GM23338 (cell line): ENCODE measurements at places on chromosomes 16 and 17.

GRCh38 chr17:56891751-56892150 lies 22.1 kb downstream of the TRIM25 start:
- peak; percentile 76 for DNase-seq

DNA sequence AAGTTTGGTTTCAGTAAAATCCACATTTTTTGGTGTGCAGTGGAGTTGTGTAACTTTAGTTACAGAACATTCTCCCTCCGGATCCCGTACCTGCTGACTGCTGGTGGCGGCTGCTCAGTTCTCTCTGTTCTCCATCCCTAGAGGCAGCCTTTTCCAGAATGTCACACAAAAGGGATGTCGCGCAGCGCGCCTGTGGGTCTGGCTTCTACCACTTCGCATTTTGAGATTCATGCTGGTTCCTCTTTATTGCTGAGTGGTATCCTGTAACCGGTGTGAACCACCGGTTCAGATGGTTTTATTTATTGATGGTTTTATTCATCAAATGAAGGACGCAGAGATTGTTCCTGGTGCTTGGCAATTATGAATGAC lies 981 bp upstream of the CEP131 start:
- DNase-seq = peak; percentile 60

- peak; percentile 90 for DNase-seq
These were observed 27.8 kb upstream of the MEAK7 start for GRCh38 chr16:84532291-84532724.

GRCh38 chr16:77780378-77780837 lies 8.0 kb upstream of the VAT1L start:
- DNase-seq = no peak

GRCh38 chr17:50317121-50317520 lies 28.8 kb upstream of the XYLT2 start:
- no peak for DNase-seq

- peak; percentile 58 for DNase-seq
These were observed 126.8 kb downstream of the CACNG3 start for GRCh38 chr16:24382762-24383407.

DNA sequence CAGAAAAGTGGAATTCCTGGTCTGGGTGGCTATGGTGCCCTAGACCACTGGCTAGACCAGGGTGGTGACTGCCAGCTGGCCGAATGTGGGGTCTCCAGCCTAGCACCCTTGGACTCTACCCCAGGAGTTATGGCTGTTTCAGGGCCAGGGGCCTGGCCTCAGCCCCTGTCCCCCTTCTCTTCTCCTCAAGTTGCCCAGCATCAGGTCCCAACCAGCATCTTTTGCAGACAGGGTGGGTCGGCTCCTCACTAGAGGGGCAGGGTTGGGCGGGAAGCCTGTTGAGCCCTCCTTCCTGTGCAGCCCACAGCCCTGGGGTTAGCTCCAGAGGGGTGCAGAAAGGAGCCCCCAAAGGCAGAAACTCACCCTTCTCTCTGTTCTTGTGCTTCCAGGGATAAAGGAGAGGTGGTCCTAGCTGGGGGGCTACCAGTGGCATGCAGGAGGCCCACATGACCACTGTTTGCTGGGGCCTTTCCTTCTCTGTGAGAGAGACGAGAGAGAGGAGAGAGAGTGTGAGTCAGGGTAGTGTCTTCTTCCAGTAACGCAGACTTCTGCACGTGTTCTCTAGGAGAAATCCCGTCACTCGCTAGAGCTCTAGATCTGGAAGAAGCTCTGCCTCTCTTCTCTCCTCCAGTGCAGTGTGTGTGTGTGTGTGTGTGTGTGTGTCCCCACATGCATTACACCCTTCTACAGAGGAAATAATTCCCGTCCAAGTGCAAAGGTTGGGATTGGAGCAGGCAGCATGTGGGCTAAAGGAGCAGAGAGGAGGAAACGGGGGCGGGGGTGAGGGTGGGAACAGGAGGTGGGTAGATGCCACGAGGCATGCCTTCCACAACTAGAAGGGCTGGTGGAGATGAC lies 209.4 kb downstream of the SEC14L1 start:
- no peak for DNase-seq

DNA sequence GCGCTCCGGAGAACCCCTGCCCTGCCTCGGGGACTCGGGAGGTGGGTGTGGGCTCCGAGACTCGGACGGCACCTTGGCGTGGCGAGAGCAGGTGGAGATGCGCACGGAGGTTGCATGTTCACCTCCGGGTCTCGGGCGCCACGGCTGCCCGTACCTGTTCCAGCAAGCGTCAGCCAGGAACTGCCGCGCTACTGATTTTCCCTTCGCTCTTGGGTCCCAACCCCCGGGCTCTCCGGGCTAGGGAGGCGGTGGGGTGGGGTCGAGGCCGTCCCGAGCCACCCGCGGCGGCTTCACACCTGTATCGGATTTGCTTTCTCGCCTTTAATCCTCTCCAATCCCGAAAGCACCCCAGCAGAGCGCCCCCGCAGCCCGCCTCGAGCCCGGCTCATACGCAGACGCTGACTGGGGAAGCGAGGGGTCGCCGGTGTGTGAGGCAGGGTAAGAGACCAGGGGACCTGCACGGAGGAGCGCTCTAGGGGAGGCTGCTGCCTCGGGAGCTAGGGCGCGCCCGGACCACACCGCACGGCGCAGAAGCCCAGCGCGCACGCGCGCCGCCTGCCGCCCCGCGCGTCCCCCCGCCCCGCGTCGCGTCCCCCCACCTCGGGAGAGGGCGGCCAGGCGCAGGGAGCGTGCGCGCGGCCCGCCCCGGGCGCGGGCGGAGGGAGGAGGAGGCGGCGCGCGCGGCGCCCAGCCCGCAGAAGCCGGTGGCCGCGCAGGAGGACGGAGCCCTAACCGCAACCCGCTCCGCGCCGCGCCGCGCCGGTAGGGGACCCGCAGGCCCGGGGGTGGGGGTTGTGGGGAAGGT lies at the start of gene DUSP14:
Gene DUSP14 (plus strand): TSS at position 695 of the 805 bp plus-strand sequence. CDS start 22,382 bp downstream, outside the sequence.
- peak; percentile 86 for DNase-seq

DNA sequence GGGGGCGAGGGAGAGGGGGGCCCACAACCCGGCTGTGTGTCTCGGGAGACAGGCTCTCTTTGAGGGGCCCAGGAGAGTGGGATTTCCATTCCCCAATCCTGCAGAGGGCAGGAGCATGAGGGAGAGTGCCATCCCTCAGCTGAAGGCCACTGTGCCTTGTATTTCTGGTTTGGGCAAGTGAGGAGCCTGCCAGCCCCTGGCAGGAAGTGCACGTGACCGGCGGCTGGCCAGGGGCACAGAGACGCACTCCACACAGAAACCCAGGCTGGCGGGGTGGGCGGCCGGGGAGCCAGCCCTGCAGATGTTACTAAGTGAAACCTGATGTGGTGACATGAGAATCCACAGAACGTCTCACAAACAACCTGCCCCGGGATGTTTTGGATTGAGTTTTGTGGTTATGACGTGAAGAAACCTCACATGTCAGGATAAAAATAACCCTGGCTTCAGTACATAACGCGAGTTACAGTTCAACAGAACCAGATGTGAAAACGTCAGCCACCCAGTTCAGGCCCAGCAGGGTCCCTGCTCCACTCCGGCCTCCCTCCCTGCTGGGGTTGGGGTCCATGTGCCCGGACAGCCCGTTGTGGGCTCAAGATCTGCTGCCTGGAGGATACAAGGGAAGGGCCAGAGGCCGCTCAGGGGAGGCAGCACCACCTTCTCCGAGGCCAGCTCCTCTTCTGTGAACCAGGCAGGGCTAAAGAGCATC lies 51.7 kb upstream of the MTSS2 start:
- DNase-seq = no peak

DNA sequence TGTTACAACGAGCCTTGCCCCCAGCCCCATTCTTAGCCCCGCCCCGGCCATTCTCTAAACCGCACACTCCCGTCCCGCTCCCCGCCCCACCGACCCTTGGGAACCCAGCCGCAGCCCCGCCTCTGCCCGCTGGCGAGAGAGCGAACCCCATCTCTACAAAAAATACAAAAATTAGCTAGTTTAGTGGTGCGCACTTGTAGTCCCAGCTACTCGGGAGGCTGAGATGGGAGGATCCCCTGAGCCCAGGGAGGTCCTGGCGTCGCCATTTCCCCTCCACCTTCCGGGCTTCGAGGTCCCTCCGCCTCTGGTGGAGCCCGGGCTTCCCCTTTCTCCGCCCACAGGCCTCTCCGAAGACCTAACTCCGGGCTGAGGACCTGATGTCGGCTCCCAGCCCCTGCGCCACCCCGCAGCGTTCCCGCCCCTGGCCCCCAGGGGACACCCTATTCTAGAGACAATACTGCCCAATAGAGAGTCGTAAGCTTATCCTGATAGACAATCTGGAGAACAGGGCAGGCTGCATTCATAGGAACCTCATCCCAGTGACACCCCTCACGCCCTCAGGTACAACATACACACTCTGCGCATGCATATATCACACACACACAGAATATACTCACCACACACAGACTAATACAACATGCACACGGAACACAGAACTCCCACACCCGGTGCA lies 480 bp upstream of the PROCA1 start:
- DNase-seq = peak; percentile 83

DNA sequence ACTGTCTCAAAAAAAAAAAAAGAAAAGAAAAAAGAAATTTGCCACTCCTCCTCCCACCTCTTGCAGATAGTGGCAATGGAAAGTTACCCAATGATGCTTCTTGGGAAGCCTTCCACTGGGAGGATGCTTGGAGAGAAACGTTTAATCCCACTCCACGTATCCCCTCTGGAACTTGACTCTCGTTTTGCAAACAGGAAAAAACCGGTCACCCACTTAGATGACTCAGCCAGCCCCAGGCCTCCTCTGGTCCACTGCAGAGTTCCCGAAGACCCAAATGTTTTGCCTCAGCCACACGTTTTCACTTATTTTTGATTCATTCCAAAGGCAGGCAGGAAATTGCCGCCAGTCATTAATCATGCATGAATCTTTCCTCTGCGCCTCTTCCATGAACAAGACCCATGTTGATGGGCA lies 9.3 kb upstream of the TNFRSF17 start:
- no peak for DNase-seq

GRCh38 chr17:77553459-77554066 lies 404.9 kb upstream of the TNRC6C start:
- no peak for DNase-seq

DNA sequence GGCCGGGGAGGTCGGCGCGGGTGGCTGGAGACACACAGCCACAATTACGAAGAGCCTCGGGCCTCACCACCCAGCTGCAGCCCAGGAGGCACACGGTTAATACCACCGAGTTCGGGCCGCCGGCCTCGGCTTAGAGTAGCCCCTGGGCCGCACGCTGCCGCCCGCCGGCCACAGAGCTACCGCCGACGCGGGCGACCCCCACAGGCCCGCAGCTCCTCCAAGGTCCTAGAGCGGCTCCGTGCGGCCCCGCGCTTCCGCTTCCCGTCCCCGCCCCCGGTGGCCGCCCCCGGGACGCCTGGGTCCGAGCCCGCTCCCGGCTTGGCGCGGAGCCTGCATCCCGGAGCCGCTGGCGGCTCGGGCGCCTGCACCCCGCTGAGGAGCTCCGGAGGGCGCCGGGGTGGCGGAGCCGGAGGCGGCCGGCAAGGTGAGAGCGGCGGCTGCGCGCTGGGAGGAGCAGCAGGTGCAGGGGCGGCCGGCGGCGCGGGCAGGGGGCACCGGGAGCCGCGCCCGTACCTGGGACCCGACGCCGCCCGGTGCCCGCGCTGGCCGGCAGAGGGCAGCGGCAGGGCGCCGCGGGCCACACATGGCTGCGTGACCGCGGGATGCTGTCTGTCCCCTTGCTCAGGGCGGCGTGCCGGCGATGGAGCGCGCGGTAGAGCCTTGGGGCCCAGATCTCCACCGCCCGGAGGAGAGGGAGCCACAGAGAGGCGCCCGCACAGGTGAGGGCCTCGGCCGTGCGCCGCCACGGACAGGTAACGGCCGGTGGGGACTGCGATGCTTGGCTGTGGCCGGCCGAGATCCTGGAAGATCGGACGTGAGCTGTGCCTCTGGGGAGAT lies at the start of gene ZNF48:
Gene ZNF48 (plus strand): TSS at position 266 of the 837 bp plus-strand sequence. CDS start 375 bp downstream, at position 641.
- DNase-seq = peak; percentile 92

GRCh38 chr16:87678618-87679017 lies 76.3 kb downstream of the JPH3 start:
- no peak for DNase-seq

- no peak for DNase-seq
These were observed 152.2 kb upstream of the MPHOSPH6 start for GRCh38 chr16:82322177-82322576.

GRCh38 chr16:87140211-87141200 lies 176.7 kb downstream of the C16orf95 start:
- no peak for DNase-seq

DNA sequence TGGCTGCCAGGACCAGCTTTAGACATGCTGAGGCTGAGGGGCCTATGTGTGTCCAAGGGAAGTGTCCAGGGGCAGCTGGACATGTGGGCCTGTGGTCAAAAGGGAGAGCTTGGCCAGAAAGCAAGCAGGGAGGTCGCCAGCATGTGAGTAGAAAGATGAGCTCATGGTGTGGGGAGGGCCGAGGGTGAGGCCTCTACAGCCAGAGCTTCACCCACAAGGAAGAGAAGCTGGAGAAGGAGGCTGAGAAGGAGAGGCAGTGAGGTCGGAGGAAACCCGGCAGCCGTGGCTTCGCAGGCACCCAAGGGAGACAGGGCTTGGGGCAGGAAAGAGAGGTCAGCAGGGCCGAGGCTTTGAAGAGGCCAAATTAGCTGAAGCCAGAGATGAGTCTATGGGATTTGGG lies 4.0 kb upstream of the HSD11B2 start:
- no peak for DNase-seq

GRCh38 chr17:43713494-43714162 lies 45.0 kb downstream of the SOST start:
- DNase-seq = peak; percentile 58

DNA sequence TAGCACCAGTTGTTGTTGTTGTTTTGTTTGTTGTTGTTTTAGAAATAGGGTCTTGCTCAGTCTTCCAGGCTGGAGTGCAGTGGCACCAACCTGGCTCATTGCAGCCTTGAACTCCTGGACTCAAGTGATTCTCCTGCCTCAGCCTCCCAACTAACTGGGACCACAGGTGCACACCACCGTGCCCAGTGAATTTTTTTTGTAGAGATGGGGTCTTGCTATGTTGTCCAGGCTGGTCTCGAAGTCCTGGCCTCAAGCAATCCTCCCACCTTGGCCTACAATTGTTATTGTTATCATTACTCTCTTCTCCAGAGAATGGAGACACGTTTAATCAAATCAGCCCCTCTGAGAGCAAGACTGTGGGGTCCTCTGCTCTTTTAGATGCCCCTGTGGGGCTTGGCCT lies 42.7 kb upstream of the EMP2 start:
- DNase-seq = no peak

GRCh38 chr16:57390636-57391295 lies 13.8 kb upstream of the CCL17 start:
- no peak for DNase-seq

DNA sequence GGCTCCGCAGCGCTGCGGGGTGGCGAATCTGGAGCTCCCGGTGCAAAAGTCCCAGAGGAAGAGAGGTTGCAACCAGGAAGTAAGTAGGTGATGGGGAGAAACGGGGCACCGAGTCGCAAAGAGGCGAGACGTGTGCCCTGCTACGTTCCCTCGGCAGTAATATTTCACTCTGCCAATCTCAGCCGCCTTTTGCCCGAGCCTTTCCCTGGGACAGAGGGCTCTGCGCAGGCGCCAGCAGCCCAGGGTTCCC lies at the start of gene NR1D1:
Gene NR1D1 (minus strand): TSS at position 171 of the 250 bp plus-strand sequence. CDS start 495 bp downstream, outside the sequence.
- DNase-seq = no peak

GRCh38 chr17:38326996-38327792 lies 16.6 kb downstream of the GPR179 start:
- no peak for DNase-seq

DNA sequence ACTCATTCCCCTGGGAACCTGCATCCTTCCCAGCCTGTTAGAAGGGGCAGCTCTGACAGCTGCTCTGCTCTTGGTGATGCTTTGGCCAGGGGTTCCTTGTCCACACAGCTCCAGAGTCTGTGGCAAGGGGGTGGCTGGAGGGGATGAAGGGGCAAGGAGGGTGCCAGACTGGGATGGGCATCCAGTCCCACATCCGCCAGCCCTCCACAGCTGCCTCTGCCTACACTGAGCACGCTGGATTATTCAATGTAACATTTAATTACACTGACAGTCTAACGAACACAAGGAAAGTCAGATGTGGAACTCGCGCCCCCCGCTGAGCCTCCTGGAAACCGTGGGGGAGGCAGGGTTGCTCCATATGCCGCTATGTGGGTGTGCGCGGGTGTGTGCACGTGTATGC lies 101.1 kb downstream of the C16orf78 start:
- DNase-seq = no peak
